Motor neuron (in vitro differentiated cells): ENCODE measurements at places on chromosomes 7 and 10.

- ATAC-seq = no peak
Observed at GRCh38 chr7:100570954-100571828, 2.5 kb downstream of the SAP25 start.

GRCh38 chr7:144830024-144830785 is 5.6 kb downstream of the TPK1 start:
- no peak for ATAC-seq

- ATAC-seq = no peak
Observed at GRCh38 chr10:30186371-30186875, 127.0 kb upstream of the JCAD start.

GRCh38 chr10:34590793-34591192 is 224.3 kb downstream of the PARD3 start:
- no peak for ATAC-seq
